Lower leg skin (tissue), 4 donors: ENCODE measurements at places on chromosomes 12 and 14.

DNA sequence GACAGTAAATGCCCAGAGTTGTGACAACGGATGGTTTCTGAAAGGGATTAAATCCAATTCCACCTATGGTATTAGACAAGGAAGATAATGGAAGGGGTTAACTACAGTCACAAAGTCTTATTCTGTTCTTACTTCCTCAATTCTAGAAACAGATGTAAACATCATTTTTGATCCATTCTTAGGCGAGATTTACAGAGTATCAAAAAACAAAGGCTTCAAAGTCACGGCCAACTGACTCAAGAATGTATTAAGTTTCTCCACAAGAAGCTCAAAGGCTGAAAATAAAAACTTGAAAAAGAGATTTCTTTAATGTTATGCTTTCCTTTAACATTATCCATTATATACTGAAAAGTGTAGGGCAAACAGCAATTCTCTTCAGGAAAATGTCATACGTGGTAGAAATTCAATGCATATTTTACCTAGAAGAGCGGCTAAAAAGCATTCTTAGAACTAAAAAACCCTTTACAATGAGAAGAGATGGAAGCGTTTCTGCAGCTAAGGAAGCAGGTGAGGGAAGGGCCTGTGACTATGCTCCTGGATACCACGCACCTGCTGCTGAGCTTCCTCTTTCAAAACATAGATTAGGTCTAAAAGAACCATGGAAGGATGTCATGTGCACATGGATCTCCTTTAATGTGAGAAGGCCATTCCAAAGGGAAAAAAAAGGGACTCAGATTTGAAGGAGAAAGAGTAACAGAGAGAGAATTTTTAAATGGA lies 185.8 kb downstream of the STXBP6 start:
- DNase-seq, result no peak

DNA sequence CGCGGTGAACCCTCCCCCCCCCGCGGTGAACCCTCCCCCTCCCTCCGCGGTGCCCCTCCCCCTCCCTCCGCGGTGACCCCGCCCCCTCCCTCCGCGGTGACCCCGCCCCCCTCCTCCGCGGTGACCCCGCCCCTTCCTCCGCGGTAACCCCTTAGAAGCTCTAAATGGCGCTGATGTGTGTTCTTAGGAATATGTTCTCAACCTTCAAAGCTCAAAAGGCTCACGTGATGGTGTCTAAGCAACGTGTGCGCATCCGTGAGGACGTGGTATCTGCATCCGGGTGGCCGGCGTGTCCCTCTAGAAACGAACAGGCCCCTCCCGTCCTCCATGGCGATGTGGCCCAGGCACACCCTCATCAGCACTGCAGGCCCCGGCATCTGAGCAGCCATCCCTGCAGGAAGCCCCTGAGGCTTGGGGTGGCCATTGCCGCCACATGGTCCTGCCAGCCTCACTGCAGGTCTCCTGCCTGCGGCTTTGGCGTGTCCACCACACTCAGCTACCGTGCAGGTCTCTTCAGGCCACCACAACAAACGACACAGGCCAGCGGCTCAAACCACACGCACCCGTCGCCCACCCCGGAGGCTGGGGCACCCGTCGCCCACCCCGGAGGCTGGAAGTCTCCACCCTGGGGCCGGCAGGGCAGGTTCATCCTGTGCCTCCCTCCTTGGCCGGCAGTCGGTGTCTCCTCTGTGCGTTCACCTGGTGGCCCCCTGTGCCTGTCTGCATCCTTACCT lies 14.5 kb upstream of the FBRSL1 start:
- no peak for DNase-seq

GRCh38 chr12:4806439-4807115 lies 86.4 kb downstream of the GALNT8 start:
- DNase-seq, result no peak

DNA sequence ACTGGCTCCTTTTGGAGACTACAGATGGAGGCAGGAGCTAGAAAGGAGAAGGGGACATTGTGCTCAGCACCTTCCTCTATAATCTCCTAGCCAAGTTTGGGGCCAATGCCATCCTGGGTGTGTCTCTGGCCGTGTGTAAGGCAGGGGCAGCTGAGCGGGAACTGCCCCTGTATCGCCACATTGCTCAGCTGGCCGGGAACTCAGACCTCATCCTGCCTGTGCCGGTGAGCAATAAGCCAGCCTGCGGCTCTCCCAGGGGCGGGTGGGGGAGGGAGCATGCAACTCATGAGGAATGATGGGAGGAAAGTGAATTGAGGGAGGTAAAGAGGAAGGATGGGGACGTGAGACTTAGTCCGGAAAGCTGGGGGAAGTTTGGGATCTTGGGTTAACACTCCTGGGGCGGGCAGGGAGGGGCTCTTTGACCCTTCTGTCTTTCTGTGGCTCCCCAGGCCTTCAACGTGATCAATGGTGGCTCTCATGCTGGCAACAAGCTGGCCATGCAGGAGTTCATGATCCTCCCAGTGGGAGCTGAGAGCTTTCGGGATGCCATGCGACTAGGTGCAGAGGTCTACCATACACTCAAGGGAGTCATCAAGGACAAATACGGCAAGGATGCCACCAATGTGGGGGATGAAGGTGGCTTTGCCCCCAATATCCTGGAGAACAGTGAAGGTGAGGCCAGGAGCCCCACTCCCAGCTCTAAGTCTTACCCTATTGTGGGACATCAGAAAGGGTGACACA lies 3.3 kb downstream of the ENO2 start:
- no peak for DNase-seq

GRCh38 chr14:32896979-32897697 lies 41.5 kb upstream of the NPAS3 start:
- no peak for DNase-seq

DNA sequence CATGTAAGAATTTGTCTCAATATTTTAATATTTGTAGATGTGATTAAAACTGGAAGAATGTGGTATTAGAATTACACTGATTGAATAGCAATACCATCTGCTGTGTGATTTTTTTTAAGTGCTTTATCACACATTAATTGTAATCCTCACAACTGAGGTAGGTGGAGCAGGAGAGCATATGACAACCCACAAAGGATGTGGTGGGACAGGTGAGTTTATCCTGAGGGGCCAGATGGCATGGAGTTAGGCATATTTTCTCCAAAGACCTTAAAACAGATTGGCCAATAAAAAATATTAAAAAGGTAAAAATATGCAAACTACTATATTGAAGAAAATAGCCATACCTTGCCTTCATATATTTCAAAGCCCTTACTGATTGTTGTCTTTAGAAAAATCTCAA lies 7.8 kb downstream of the LRRC10 start:
- no peak for DNase-seq

- no peak for DNase-seq
Observed at GRCh38 chr12:94571556-94571955, 78.8 kb downstream of the TMCC3 start.

DNA sequence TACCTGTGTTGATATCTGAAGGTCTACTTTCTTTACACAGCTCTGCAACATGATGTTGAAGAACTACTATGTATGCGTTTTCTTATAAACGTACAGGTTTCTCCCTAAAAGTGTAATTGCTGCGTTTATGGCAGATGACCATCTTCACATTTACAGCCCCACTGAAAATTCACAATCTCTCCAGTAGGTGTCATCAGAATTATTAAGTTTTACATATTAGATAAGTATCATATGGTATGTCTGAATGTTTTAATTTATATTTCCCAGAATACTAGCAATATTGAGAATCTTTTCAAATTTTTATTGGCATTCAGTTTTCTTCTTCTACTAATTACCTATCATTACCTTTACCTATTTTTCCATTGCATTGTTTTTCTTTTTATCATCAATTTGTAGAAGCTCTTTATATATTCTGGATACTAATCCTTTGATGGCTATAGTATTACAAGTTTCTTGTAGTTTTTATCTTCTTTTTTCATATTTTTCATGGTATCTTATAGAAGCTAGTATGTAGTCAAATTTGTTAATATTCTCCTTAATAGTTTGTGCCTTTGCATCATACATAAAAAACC lies 123.5 kb downstream of the CAPZA3 start:
- DNase-seq, result no peak

DNA sequence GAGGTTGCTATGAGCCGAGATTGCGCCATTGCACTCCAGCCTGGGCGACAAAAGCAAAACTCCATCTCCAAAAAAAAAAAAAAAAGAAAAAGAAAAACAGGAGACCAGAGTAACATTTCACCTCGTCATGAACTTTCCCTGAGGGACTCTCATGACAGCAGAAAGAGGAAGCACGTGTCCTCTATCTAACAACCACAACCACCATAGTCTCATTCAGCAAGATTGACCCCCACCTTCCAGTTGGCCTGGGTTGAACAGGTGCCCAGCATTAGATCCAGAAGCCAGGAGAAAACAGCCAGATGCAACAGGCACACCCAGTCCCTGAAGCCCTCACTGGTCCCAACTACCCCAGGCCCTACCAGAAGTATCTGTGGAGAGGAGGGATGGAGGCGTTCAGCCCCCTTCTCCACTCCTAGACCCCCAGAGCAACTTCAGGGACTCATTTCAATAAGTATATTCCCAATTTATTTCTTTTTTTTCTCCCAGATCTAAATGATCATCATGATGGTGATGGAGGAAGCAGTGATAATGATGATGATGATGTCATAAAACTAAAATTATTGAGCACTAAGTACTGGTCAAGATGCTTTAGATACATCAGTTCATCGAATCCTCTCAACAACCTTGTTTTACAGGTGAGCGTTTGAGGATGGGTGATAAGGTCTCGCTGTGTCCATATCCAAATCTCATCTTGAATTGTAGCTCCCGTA lies 235.0 kb downstream of the EFCAB11 start:
- no peak for DNase-seq

- no peak for DNase-seq
Observed at GRCh38 chr14:60014402-60014801, 77.3 kb upstream of the PCNX4 start.

DNA sequence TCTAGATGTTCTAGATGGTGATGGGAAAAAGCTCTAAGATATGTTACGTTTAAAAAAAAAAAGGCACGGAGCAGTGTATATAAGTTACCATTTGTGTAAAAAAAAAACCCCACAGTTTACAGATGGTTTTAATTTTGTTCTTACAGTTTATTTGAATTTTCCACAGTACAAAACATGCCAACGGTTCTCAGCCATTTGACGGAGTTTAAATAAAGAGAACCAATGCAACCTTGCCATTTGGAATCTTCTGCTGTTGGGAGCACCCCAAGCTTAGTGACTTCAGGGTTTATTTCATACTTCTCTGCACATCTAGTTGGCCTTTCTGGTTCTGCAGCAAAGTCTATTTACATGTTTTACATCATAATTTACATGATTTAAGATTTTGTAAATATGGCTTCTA lies 7.7 kb upstream of the HPD start:
- DNase-seq, result no peak
